ENCODE measurements at places on chromosomes 12 and 14.

GRCh38 chr12:31923063-31923412 is 36.2 kb upstream of the RESF1 start:
- DNase-seq: no peak

DNA sequence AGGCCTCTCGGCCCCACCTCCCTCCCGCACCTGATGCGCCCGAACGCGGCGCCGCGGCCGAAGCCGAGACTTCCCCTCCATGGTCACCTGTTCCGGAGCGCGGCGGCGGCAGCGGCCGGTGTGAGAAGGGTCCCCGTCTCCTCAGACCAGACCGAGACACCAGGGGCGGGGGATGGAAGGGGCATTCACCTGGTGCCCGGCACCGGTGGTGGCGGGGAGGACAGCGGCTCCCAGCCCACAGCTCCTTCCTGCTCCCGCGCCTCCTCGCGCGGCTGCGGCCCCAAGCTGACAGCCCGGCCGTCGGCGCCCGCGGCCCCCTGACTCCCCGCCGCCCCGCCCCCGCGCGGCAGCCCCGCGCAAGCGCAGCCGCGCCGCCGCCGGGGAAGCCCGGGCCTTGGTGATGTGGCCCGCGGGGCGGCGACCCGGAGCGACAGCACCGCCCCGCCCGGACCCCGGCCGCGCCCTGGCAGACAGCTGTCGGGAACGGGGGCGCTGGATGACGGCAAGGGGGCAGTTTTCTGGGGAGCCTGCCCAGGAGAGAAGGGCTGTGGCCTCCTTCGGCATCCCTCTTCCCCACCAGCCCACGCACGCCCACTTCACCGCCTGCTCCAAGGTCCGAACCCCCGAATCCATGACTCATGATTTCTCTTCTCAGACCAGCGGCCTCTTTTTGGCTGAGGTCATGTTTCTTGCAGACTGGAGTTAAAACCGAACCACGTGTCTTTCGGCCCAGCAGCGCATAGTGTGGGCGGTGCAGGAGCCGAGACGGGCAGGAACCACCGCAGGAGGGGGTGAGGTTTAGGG is at the start of gene SLC41A2:
TSS of gene SLC41A2 (minus strand) at position 290 of the 804 bp plus-strand sequence. CDS start 29,763 bp downstream, outside the sequence.
- peak; percentile 94 for DNase-seq

DNA sequence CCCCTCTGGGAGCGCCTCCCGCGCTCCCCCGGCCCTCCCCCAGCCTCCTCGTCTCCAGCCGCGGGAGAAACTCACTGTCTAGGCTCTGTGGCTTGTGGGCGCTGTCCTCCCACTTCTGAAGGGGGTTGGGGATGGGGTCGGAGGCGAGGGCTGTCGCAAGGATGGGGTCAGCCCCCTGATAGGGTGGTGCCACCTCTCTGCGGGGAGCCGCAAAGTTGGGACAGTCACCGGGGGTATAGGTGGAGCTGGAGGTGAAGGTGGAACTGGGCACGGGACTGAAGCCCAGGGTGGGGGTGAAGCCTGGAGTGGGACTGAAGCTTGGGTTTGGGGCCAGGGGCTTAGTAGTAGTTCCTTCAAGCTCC is 12.2 kb downstream of the TNFRSF1A start:
- DNase-seq: no peak

GRCh38 chr12:105970885-105971284 is 167.9 kb downstream of the NUAK1 start:
- DNase-seq: no peak

DNA sequence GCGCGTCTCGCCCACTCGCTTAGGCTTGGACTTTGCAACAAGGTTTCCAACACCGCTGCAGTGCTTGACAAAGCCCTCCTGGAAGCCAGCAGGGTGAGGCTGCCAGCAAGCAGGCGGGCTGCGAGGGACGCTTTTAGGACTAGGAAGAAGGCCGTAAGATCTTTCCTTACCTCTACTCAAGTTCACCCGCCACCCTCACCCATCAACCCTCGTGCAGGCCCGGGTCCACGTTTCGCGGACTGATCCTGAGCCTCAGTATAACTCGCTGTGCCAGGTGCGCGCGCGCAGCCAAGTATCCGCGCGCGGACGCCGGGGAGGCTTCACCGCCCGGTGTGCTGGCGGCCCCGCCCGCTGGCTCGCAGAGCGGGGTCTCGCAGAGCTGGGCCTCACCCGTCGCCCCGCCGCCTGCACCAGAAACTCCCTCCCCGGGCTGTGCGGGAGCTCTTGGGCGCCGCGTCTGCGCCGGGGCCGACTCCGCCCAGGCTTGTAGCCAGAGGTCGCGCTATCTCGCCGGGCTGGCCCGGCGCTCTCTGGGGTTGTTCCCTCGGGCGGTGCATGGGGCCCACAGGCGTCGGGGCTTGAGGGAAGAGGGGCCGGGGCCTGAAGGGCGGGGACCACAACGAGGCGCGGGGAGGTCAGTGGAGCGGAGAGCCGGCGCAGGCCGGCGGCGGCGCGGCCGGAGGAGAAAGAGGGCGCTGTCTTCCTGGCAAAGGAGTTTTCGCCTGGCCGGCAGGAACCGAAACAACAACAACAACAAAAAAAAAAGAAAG is 7.6 kb upstream of the SIX1 start:
- DNase-seq: peak; percentile 82

DNA sequence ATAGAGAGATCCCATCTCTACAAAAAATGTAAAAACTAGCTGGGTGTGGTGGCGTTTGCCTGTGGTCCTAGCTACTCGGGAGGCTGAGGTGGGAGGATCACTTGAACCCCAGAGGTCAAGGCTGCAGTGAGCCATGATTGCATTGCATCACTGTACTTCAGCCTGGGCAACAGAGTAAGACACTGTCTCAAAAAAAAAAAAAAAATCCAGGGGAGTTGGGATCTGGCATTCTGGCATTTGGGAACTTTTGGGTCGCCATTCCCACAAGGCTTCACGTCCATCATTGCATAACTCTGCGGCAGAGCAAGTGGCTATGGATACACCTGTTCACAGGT is 34.7 kb upstream of the FAM181A start:
- no peak for DNase-seq

DNA sequence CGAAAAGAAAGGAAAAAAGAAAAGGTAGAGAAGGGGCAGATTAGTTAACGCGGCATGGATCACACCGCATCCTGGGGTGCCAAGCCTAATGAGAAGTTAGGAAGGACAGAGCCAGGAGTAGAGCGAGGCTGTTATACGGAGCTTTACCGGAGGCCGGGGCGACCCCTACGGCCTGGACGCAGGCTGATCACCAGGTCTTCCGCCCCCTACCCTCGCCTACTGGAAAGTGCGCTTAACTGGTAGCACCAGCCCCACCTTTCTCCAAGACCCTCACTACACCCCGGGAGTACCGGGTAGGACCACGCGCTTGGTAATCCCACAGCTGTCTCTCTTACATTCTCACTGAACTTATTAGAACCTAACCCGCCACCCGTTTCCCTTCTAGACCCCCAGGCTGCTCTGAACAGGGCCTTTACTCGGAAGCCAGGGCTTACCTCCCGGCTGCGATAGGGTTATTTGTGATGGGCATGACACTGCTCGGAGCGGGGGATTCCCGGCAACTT is 33.8 kb downstream of the WBP11 start:
- DNase-seq: peak; percentile 34

DNA sequence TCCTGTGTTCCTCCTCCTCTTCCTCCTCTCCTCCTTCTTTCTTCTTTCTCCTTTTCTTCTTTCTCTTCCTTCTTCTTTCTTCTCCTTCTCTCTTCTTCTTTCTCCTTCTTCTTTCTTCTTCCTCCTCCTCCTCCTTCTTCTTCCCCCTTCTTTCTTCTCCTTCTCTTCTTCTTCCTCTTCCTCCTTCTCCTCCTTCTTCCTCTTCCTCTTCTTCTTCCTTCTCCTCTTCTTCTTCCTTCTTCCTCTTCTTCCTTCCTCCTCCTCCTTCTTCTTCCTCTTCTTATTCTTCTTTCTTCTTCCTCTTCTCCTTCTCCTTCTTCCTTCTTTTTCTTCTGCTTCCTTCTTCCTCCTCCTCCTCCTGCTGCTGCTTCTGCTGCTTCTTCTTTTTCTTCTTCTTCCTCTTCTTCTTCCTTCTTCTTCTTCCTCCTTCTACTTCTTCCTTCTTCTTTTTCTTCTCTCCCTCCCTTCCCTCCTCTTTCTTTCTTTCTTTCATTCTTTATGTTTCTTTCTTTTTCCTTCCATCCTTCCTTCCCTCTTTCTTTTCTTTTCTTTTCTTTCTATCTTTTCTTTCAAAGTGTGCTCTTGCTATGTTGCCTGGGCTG is 19.0 kb downstream of the C12orf71 start:
- no peak for DNase-seq

- DNase-seq: no peak
Measured at GRCh38 chr14:81716953-81717352, 183.3 kb upstream of the SEL1L start.

GRCh38 chr12:62481843-62482540 is 15.4 kb downstream of the MON2 start:
- DNase-seq: no peak
